ENCODE measurements at places on chromosomes 6 and 20.

DNA sequence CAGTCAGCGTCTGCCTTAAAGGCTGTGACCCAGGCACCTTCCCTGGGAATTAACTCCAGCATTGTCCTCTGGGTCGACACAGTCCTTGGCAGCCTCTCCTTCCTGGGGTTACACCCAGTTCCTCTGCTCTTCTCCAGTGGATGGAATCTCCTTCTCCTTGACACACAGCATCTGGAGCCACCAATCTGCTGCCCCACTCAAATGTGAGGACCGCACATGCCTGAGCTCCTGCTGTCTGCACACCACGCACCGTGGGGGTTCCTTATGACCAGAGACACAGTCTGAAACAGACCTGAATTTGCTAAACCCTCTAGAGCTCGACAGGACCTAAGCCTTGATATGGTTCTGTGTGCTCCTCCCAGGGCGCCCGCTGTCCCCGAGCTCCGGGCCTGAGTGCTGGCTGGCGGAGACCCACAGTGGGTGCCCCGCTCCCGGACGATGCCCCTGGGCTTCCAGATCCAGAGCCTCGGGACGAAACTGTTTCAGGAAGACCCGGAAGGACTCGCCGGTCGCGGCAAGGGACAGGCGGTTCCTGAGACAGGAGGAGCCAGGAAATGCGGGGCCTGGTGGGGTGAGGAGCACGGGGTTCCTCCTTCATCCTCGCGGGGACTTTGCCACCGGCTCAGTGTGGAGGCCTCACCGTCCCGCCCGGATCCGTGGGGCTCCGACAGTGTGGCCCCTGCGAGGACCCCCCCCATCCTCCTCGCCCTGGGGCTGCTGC, 2.5 kb upstream of the RAET1G start:
- DNase-seq = peak; percentile 25

- no peak for DNase-seq
These were observed 654.0 kb downstream of the COL12A1 start for GRCh38 chr6:74551896-74552295.

GRCh38 chr20:14664101-14664500, 326.7 kb upstream of the FLRT3 start:
- DNase-seq = no peak

- no peak for DNase-seq
These were observed 654.8 kb downstream of the RNF144B start for GRCh38 chr6:19041906-19042305.

- DNase-seq = no peak
These were observed 501.2 kb upstream of the CDH4 start for GRCh38 chr20:60750909-60751308.

GRCh38 chr20:50259705-50260478, 69.3 kb downstream of the CEBPB start:
- no peak for DNase-seq

- DNase-seq = no peak
These were observed 27.3 kb downstream of the RIMS1 start for GRCh38 chr6:71913444-71914234.

DNA sequence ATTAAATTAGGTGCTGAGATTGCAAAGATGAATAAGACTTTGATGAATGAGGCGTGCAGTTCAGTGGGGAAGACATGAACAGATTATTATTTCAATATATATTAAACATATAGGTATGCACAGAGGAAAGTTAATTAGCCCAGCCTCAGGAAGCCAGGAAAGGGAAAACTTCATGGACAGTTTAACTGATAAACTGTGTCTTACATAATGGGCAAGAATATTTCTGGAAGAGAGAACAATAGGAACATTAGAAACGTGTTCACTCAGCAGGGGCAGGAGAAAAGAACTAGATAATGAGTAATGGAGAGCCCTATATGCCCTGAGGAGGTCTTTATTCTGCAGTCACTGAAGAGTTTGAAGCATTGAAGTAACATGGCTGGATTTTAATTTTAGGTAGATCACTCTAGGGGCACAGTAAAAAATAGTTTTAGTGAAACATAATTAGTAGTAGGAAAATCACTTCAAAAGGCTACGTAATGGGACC, 23.6 kb downstream of the CEP57L1 start:
- no peak for DNase-seq

GRCh38 chr6:10276106-10276505, 138.8 kb downstream of the TFAP2A start:
- DNase-seq = no peak

DNA sequence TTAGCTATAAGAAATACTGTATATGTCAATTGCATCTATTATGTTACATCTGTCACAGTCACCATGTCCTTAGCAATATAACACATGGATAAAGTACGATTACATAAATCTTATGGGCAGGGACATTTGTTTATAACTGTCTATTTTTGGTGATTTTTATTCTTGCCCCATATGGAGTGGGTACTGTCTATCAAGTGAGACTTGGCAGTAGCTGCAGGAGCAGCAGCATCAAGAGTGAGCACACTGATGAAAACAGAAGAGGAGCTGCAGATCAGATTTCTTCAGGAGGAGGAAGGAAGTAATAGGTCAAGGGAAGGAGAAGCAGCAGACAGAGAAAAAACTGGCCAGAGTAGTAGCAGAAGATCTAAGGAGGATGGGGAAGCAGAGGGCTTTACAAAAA, 516.7 kb downstream of the C6orf118 start:
- no peak for DNase-seq

- no peak for DNase-seq
These were observed 21.2 kb downstream of the C6orf132 start for GRCh38 chr6:42120895-42121865.

DNA sequence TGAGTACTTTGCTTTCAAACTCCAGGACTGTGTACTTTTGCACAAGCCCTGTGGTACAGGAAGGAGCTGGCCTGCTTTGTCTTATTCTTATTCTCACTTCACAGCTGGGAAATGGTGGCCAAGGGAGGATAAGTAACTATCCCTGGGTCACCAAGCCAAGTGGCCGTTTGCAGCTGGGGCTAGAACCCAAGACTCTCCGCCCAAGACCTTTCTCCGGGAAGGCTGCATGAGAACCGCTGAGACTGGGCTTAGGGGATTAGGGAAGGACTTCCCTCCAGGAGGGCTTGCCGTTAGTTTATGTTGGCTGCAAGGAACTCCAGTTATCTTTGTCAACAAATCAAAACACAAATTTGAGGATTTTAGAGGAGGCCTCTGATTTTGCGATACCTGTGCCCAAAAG, 343.2 kb upstream of the RNF24 start:
- no peak for DNase-seq

DNA sequence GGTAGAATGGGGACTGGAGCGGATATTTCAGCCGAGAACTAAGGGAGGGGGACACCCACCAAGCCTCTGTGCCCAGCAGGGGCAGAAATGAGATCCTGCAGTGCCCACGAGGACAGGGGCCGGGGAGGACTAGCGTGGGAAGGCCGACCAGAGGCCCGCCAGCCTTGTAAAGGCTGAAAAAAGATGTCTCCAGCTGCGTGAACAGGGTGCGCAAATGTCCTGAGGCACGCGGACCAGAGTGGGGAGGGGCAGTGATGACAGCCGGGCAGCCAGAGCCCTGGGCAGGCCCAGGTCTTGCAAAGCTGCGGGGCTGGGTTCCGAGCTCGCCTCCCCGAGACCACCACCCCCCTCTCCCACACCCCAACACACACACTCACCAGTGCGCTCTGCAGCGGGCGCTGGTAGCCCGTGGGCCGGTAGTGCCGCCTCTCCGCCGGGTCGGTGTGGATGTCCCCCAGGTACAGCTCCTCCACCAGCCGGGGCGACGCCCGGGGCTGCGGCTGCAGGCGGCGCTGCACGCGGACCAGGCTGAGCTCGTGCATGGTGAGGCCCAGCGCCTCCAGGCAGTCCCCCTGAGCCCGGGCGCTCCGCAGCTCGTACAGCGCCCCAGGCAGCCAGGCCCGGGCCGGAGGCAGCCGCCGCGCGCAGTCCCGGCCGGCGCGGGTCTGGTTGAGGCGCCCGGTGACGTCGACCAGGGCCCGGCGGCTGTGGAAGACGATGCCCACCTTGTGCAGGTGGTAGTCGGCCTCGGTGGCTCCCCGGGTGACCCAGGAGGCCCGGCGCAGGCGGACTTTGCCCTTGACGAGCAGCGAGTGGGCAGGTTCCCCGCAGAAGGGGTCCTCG, 48.2 kb downstream of the APCDD1L start:
- DNase-seq = no peak

DNA sequence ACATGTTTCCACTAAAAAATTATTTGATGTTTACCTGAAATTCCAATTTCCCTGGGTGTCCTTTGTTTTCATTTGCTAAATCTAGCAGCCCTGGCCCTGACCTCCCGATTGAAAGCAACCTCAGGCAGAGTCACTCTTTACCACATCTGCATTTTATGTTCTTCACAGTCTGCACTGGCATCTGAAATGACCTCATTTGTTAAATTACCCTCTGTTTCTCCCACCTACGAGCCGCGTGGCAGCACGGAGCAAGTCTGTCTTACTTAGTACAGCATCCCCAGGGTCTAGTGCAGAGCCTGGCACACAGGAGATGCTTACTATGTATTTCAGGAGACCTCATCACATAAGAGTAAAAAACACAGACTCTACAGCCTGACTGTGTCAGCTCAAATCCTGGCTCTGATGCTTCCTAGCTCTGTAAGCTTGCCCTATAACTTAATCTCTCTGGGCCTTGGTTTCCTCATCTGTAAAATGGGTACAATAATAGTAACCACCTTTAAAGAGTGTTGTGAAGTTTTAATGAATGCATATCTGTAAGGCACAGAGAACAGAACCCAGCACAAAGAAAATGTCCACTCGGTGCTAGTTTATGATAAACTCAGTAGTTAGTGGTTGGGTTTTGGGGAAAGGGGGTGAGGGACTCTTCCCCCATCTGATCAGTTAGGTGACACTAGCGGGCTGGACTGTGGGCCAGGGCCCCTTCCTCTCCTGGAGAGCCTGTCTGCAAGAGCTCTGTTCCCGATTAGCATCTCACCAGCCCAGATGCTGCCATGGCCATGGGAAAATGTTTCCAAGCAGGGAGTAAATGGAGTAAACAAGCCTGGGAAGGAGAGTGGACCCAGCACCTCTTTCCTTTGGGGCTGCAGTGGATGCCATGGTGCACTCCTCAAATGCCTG, 88.2 kb downstream of the PREX1 start:
- DNase-seq = no peak

Measured in activated T-cell treated with anti-CD3 and anti-CD28 coated beads, Interleukin-2, amount 50 U/mL, for 1 hour (primary cell).